CD4-positive, alpha-beta T cell treated with Interleukin-17A for 4 hours (primary cell): ENCODE measurements at places on chromosomes 6 and 20.

GRCh38 chr6:76840041-76840745, 623.1 kb downstream of the HTR1B start:
- no peak for DNase-seq

DNA sequence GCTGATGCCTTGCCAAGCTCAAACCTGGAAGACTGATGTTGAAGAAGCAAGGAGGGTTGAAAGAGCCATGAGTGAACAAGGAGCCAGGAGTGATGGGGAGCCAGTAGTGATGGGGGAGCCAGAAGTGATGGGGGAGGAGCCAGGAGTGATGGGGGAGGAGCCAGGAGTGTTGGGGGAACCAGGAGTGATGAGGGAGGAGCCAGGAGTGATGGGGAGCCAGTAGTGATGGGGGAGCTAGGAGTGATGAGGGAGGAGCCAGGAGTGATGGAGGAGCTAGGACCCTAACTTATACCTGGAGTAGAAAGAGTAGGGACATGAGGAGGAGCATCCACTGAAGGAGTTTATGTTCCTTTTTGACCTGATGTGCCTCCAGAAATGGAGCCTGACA, 14.6 kb upstream of the CD93 start:
- DNase-seq, result no peak

GRCh38 chr6:170036916-170037315, 254.0 kb downstream of the DLL1 start:
- no peak for DNase-seq

GRCh38 chr6:128929869-128930268, 46.9 kb downstream of the LAMA2 start:
- DNase-seq, result no peak

GRCh38 chr6:110965629-110966229, 7.2 kb downstream of the GTF3C6 start:
- no peak for DNase-seq

DNA sequence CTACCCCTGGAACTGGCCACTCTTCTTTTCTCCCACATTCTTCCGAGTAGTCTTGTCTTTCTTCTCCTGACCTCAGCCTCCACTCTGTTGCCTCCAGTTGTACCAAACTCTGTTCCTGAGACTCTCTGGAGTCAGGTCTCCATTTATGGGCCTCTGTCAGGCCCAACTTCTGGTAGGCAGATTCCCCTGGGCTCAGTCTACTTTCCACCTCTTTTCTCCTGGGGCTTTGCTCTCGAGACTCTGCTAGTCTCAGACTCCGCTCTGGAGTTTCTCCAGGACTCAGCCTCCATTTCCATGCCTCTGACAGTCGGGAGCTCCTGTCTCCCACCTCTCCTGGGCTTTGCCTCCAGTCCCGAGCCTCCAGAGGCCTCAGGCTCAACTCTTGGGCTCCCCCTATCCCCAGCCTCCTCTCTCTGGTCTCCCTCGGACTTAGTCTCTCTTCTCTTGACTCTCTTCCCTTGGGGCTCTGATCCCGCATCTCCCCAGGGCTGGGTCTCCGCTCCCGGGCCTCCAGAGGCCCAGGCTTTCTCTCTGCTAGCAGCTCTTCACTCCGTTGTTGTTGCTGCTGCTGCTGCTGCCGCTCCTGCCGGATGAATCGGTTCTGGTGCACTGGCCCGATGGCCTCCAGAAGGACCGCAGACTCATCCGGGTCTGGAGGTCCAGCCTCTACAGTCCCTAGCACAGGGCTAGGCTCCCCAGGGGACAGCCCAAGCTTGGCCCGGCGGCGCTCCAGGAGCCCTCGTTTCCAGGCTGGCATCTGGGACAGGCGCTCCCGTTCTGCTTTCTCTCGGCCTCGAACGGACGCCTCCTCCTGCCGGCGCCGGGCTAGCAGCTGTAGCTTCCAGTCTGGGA, 1.1 kb downstream of the PPP1R18 start:
- peak; percentile 52 for DNase-seq

DNA sequence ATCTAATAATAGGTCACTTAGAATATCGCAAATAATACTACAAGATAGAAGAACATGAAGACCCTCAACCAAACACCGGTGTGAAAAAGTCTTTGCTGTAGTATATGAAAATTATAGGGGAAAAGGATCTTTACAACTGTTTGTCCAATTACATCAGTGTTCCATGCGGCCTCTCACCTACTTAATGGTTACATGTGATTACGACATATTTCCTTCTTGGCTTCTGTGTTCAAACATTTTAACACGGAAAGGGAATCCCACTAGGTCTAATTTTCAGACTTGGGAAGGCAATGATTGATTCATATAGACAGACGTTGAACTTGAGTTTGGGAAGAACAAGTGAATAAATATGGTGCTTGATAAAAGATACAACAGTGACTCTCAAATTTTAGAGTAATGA, 273.4 kb downstream of the KIF16B start:
- DNase-seq, result no peak

DNA sequence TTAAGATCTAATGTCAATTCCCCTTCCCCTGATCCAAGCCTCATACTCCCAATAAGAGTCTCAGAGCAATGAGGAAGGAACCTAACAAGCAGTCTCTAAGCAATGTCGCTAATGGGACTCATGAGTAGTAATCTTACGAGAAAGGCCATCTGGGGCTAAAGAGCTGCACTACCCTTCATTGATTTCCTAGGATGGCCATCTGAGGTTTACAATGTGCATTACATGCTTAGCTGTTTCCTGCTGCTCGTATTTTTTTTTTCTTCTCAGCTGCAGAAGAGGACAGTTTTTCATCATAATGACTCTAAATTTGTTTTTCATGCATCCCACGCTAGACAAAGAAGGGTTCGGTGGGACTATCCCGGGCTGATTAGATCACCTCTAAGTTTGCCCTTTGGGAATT, 119.3 kb downstream of the LPA start:
- no peak for DNase-seq

DNA sequence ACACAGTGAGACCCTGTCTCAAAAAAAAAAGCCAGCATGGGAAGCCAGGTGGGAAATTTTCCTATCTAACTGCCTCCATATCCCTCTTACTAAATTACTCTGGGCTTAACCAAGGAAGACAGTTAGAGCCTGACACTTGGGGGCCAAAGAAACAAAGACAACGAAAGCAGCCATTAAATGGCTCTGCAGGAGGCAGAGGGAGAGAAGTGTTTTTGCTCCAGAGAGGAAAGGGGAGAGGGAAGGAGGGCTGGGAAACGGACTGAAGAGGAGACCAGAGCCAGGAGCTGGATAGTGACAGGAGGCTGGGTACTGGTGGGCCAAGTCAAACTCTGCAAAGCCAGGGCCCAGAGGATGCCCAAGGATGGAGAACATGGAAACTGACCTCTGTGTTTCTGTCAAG, 10.7 kb upstream of the TGIF2 start:
- DNase-seq, result no peak

DNA sequence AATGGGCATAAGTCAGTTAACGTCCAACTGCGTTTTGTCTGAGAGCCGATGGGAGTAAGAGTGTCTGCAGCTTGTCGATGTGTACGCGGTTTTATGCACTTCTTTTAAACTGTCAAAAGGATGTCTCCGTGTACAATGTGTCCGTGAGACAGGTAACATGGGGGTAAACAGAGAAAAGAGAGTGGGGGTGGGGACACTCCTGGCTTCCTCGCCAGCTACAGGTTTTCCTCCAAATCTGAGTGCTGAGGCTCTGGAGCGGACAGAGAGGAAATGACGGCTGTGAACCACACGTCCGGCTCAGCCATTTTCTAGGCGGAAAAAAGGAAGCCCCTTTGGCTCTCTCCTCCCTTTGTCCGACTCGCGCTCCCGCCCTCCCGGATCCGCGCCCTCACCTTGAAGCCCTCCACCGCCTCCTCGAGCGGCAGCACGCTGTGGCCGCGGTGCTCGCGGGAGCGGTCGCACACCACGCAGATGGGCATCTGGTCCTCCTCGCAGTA, 916 bp downstream of the TRIM27 start:
- DNase-seq, result peak; percentile 43

DNA sequence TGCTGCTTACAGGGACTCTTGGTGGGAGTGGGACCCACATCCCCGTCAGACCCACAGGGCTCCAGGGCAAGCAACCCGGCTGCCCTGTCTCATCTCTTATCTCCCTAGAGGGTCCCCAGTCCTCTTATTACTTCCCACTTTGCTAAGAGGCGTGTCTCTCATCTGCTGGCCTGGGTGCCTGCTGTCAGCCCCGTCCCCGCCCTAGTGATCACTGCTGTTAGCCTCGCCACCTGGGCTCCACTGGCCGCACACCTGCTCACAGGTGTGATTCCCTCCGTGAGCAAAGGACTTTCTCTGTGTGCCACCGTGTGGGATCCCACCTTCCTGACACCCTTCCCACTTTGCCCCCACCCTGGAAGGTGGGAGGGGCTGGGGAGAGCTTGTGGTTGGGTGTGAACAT, 57.6 kb downstream of the TCP11 start:
- no peak for DNase-seq

- no peak for DNase-seq
Measured at GRCh38 chr20:51594236-51595057, 51.9 kb upstream of the NFATC2 start.

DNA sequence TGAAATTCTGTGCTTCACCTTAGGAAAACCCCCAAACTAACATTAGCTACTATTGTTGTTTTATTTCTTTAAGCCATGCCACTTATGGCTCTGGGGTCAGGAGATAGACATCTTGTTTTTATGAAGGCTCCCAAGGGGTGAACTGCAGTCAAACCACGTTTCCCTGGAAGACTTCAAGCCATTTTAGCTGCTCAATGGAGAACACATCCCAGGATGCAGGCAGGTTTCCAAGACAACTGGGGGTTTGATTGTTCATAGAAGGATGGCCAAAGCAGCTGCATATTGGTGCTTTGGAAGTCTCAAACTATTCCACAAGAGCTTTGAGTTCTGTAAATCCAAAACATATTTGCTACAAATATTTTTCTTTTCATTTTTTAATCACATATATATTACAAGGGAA, 818.0 kb downstream of the MAFB start:
- DNase-seq, result no peak

DNA sequence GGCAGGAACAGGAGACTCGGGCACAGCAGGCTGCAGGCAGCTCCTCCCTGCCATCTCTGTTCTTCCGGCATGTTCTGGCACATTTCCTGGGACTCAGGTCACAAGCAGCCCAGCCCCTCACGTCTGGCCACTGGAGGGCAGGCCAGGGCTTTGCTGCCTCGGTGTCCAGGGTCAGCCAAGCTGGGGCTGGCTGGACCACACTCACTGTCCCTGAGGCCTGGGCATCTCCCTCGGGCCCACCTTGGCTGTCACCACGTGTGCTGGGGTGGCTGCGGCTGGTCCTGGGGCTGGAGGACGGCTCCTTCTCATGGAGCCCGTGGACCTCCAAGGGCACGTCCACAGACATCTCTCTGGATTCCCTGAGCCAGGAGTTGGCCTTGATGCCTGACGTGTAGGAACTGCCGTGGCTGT, 18.5 kb downstream of the FRMD1 start:
- DNase-seq, result no peak

DNA sequence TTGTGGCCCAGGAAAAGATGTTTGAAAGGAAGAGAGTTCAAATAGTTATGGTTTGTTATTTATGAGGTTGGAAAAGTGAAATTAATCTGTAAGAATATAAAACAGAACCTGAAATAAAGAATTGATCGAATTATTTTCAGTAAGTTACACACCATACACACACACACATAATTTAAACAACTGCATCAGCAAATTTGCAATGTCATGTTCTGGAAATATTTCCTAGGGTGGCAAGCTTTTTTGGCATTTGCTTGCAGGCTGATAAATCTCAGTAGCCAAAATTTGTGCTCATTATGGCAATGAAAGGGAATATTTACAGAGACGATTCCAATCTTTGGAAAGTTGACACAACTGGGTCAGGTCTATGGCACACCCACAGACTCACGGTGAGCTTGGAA, 9.5 kb downstream of the CITED2 start:
- DNase-seq, result no peak

DNA sequence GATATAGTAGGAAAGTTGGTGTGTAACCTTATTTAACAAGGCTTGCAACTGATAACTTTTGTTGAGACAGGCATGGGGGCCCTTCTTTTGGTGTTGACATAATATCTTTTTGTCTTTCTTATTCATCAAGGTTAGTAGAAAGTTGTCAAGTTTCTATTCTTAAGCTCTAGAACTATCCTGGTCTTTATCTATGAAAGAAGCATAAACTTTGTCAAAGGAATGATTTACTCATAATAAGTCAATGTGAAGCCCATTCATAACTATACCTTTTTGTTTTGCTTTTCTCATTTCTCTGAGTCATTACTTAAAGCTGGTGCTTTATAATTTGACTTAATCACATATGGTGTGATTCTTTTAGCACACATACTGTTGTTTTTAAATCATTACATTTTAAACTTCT, 312.4 kb downstream of the UTRN start:
- no peak for DNase-seq

DNA sequence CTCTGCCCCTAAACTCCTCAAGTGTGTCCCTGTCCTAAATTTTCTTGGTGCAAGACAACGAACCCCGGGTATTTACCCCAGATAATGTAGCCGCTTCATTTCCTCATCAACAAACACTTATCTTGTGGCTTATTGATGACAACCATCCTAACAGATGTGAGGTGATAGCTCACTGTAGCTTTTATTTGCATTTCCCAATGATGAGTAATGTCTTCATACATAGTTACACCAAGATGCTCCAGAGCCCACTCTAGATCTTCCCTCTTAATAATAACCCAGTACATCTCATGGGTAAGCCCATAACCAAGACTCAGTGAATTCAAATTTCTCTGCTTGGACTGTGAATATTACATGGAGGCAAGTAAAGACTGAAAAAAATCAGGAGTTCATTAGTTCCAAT, 48.2 kb upstream of the BEND6 start:
- DNase-seq, result no peak

GRCh38 chr20:24721891-24722568, 227.0 kb upstream of the CST7 start:
- no peak for DNase-seq

GRCh38 chr6:7819431-7820015, 91.1 kb downstream of the TXNDC5 start:
- DNase-seq, result no peak

DNA sequence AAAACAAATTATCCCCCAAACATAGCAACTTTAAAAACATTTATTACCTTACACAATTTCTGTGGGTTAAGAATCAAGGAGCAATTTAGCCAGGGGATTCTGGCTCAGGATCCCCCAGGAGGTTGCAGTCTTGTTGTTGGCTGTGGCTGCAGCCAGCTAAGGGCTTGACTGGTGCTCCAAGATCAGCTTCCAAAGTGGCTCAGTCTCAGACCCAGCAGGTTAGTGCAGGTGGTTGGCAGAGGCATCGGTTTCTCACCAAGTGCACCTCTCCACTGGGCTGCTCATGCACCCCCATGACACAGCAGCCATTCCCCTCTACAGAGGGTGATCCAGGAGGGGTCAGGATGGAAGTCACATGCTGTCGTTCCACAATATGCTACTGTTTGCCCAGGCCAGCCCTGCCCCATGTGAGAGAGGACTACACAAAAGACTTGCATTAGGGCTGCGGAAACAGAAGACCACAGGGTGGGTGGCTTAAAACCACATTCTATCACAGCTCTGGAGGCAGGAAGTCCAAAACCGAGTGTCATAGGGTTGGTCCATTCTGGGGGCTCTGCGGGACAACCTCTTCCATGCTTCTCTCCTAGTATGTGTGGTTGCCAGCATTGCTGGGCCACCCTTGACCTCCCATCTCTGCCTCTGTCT, 125.8 kb downstream of the C6orf118 start:
- no peak for DNase-seq

GRCh38 chr6:14660806-14661579, 543.4 kb downstream of the CD83 start:
- peak; percentile 57 for DNase-seq

GRCh38 chr20:53221731-53222130, 249.6 kb downstream of the TSHZ2 start:
- DNase-seq, result no peak
